ENCODE measurements at places on chromosomes 6 and 20. TPM values are rescaled to one million over a fixed set of nuclear protein-coding genes. Genes with fewer than 3 reads are reported as not detected.

BTNL2 gene
- not detected for total RNA-seq

TRIM31 gene
- total RNA-seq: not detected

DNA sequence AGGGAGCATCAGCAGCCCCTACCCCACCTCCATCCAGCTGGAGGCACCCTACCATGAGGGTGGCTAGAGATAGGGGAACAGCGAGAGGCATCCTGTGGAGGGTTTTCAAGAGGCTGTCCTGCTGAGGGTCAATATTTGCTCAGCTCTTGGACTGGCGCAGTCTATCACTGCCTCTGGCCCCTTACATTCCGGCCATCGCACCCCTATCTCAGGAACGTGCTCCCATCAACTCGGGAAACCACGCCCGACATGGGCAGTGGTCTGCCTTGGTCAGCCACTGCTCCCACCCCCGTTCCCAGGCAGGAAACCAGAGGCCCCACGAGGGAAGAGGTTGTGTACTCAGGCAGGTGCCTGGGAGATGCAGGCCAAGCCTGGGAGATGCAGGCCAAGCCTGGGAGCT is 57.9 kb downstream of the VEGFA start:
- DNase-seq: no peak

GRCh38 chr6:153511896-153512496 is 380.9 kb upstream of the RGS17 start:
- no peak for DNase-seq

DNA sequence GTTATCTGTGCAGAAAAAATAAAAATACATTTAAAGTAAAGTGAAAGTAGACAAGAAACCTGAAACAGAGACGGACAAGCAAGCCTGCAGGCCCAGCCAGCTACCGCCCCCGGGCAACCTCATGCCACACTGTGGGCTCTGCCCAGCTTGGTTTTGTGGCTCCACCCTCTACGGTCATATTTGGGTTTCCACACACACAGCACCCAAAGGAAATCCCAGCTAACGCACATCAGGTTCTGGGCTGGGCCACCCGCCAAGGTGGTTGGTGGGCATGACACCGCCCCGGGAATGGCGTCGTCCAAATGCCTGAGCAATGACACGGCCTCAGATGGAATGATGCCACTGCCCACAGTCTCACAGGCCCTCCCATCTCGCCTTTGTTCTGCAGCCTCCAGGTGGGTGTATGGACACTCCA is 22.9 kb downstream of the FAM110A start:
- no peak for DNase-seq

DNA sequence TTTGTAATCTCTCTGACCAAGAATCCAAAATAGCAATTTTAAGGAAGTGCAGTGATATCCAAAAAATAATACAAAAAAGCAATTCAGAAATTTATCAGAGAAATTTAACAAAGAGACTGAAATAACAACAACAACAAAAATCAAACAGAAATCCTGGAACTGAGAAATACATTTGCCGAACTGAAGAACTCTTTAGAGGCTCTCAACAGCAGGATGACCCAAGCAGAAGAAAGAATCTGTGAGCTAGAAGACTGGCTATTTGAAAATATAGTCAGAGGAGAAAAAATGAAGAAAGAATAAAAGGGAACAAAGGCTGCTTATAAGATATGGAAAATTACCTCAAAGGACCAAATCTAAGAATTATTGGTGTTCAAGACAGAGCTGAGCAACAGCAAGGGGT is 22.6 kb downstream of the GABRR1 start:
- DNase-seq: no peak

DNA sequence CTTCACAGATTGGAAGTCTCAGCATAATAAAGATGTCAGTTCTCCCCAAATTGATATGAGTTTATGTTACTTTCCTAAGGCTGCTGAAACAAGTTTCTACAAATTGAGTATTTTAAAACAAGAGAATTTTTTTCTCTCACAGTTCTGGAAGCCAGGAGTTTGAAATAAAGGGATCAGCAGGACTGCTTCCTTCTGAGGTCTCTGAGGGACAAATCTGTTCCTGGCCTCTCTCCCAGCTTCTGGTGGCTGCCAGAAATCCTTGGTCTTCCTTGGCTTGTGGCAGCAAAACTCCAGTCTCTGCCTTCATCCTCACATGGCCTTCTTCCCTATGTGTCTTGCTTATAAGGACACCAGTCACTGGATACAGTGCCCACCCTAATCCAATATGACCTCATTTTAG is 136.1 kb downstream of the TFAP2A start:
- no peak for DNase-seq
